Activated CD4-positive, alpha-beta T cell treated with anti-CD3 and anti-CD28 coated beads, Interleukin-2, amount 50 U/mL, for 24 hours (primary cell): ENCODE measurements at places on chromosomes 13 and 19.

GRCh38 chr19:13068085-13068846 is 34.4 kb downstream of the LYL1 start:
- DNase-seq = no peak

DNA sequence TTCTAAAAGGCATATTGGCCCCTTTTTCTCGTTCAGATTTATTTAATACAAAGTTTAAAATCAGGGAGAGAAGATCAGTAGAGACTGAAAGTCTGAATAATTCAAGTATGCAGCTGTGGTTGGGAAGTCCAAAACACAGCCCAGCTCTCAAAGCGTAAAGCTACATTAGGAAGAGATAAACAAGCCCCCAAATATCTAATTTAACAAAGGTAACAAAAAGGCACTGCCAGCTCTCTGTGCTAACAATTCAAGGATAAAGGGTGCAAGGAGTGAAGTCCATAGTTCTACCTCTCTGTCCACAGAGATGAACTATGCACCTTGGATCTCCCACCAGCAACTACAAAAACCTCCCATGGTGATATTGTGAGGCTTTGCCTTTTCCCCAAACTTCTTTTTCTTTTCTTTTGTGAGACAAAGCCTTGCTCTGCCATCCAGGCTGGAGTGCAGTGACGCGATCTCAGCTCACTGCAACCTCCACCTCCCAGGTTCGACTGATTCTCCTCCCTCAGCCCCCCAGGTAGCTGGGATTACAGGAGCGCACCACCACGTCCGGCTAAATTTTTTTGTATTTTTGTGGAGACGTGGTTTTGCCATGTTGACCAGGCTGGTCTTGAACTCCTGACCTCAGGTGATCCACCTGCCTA is 104.4 kb downstream of the LHFPL6 start:
- no peak for DNase-seq

DNA sequence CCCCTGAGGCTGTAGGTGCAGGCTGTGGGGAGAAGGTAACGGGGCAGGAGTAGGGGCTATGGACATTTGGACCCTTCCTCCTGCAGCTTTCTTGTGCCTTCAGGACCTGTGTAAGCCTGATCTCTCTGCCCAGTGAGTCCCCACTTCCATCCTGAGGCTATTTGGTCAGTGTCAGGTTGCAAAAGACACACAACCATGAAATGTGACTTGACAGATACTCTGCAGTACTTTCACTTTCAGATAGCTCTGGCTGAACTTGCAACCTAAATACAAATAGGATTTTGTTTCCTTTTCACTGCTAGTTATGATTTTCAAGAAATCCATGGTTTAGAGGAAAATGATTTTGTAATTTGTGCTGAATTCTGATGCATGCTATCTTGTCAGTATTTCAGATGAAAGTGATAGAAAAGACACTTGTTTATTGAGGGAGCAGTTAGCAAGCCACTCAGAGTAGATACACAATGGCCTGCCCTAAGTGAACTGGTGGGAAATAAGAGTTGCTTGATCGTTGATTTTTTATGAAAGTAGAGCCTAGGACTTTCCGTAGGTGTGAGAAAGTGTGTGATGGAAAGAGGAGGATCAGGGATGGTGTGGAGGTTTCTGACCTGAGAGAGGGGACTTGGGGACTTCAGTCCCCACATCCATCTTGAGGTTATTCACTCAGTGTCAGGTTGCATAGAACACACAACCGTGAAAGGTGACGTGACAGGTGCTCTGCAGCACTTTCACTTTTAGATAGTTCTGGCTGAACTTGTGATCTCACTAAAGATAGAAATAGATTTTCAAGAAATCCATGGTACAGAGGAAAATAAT is 18.1 kb upstream of the EID2 start:
- no peak for DNase-seq

- peak; percentile 69 for DNase-seq
Observed at GRCh38 chr13:49495783-49496762, at the start of gene PHF11. TSS of gene PHF11 (plus strand) at chr13:49495953. CDS start at chr13:49496002, 49 bp downstream.

- no peak for DNase-seq
Observed at GRCh38 chr19:11506101-11506555, 489 bp upstream of the ZNF653 start.

- no peak for DNase-seq
Observed at GRCh38 chr13:47841151-47841550, 159.9 kb downstream of the SUCLA2 start.

- DNase-seq = no peak
Observed at GRCh38 chr13:23427342-23427843, 6.1 kb downstream of the SACS start.

DNA sequence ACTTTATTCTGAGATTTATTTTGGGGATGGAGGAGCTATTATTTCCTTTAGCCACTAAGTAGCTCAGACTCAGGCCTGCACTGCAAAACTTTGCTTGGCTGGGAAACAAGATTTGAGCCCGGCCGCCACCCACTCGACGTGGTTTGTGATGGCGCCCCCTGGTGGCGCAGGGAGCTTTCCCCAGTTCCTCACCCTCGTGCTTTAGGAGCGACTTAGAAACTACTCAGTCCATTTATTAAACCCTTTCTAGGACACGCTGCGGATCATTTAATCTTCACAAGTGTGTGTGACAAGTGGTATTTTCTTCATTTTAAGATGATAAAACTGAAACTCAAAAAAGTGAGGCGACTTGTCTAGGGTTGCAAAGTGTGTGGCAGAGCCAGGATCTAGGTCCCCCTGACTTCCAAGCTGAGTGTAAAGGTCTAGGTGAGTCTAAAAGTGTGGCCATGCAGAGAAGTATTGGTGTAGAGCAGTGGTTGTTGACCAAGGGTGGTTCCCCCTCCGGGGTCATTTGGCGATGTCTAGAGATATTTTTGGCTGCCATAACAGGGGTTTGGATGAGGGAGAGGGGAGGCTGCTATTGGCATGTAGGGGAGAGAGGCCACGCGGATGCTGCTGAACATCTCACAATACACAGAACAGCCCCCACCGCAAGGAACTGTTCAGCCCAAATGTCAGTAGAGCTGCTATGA is 2.2 kb downstream of the CXCL17 start:
- peak; percentile 60 for DNase-seq

GRCh38 chr13:62418376-62418775 is 1002.7 kb upstream of the PCDH20 start:
- no peak for DNase-seq

- DNase-seq = no peak
Observed at GRCh38 chr13:99351772-99352171, 44.6 kb upstream of the GPR183 start.

DNA sequence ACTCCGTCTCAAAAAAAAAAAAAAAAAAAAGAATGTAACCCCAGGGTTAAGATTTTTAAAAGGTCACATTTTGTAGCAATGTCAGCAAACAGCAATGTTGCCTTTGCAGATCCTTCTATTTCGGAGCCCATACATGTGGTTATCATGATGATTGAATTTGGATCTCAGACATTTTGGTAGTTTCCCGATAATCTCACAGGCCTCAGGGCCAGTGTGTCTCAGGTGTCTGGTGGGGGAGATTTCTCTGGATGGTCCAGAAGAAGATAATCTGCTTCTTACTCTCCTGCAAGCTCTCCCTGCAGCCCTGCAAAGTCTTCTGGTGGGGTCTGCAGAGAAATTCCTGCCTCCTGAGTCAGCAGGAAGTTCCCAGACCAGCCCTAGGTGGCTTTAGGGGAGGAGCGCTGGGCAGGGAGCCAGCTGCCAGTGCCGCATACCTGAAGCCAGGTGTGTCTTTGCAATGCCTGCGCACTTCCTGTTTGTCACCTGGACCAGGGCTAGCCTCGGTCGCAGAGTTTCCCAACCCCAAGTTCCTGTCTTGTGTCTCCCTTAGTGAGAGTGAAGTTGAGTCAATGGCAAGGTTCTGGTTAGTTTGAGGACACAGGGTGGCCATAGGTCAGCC is 1.4 kb downstream of the SH2D3A start:
- DNase-seq = no peak

DNA sequence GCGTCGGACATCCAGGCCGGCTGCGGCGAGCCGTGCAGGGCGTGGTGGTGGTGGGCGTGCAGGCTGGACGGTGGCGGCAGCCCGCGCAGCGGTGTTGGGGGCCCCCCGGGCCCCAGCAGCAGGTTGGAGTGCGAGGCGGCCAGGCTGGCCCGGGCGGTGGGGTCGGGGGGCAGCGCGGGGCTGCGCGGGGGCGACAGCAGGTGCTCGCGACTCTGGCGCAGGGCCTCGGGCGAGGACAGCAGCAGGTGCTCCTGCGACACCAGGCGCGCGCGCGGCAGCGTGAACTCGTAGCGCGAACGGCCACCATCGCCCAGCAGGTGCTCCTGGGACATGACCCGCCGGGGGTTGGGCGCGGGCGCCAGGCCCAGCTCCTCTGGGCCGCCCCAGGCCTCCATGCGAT is 9.8 kb downstream of the SHISA7 start:
- DNase-seq = no peak

GRCh38 chr19:11261431-11261970 is 823 bp downstream of the DOCK6 start:
- no peak for DNase-seq

DNA sequence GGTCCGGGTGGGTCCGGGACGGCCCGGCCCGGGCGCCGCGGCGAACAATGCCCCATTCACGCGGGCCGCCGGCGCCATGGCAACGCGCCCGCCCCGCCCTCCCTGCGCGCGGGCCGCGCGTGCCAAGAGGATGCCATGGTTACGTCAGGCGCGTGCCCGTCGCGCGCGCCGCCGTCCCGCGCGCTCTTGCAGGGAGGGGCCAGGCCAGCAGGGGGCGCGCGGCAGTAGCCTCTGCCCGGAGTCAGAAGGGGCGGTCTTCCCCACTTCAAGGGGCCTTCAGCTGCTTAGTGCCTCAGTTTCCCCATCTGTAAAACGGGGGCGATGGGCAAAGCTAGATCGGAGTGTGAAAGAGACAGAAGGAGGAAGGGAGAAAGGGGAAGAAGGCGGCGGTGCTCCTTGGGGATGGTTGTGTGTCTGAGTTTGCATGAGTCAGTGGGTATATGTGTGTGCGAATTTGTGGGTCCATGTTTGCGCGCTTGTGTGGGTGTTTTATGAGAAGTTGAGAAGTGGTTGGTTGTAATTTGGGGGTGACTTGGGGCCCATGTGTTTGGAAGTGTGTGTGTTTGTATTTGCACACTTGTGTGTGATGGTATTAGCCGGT is 11.6 kb upstream of the NFIX start:
- DNase-seq = peak; percentile 62

GRCh38 chr19:5309438-5310204 is 31.0 kb downstream of the PTPRS start:
- DNase-seq = no peak

DNA sequence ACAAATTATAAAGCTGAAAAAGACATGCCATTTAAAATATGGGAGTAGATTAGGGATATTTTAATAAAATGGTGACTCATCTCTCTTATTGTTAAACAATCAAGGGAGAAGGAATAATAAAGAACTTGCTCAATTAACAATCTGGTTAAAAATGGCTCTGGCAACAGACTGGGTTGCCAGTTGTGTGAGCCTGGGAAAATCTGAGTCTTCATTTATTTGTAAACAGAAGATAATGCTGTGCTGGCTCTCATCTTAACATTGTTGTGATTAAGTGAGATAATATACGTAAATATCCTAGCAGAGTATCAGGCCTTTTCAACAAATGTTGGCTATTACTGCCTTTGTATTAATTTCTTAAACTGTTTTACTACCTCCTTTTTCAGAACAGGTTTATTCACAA is 453.3 kb downstream of the DIAPH3 start:
- no peak for DNase-seq

- no peak for DNase-seq
Observed at GRCh38 chr13:22486490-22486889, 694.3 kb upstream of the SGCG start.

DNA sequence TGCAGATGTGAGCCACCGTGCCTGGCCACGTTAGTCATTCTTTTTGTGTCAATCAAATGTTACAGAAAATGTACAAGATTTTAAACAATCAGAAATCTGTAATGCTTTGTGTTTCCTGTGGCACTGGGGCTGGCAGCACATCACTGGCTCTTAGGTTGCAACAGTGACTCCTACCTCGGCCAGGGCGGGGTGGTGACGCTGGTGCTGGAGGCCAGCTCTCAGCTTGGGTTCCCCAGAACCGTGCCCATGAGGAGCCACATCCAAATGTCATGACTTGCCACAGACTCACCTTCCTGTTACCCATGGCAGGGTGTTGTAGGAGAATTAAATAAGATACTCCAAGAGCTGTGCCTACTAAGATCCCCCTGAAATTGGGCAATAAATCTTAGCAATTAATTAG is 161.7 kb downstream of the TEX29 start:
- no peak for DNase-seq

- no peak for DNase-seq
Observed at GRCh38 chr13:111402441-111402840, 82.0 kb downstream of the TEX29 start.

DNA sequence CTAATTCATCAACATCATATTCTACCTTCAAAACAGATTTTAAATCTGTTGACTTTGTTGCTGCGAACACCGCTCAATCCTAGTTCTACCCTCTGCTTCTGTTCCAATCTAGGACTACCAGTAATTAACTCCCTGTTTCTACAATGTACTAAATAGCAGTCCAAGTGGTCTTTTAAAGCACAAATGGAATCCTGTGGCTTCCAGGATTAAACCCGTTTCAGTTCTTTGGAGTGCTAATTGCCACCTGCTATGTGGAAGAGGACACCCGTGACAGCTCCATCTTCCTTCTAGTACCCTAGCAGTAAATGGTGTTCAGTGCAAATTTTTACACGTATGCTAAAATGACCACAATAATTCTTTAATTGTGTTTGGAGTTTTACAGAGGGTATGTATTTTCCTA is 232.1 kb downstream of the TDRD3 start:
- no peak for DNase-seq

GRCh38 chr13:34310539-34310938 is 492.6 kb downstream of the RFC3 start:
- no peak for DNase-seq

DNA sequence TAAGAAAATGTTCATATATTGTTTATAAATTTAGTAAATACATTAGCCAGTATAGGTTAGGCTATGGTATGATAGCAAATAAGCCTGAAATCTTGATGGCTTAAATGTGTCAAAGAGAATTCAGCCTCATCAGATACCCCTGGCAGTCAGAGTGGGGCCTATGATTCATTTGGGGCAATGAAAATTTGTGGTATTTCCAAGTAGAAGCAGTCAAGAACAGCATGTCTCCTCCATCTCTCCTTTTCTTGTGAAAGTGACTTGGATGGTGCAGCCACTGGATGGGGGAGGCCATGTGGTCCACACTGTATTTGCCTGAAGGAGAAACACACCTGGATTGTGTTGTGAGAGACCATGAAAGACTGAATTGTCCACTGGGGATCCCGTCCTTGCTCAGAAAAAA is 82.7 kb downstream of the DLEU7 start:
- no peak for DNase-seq

GRCh38 chr13:92179223-92179622 is 780.8 kb downstream of the GPC5 start:
- no peak for DNase-seq
